ENCODE measurements at places on chromosomes 4 and X. TPM values are rescaled to one million over a fixed set of nuclear protein-coding genes. Genes with fewer than 3 reads are reported as not detected.

The C4orf50 gene
- 2.3 TPM for total RNA-seq

GRCh38 chrX:77070202-77070918, 376.8 kb upstream of the FGF16 start:
- DNase-seq: no peak
- peaks cover 5% of the 10 kb centered on the region for H3K4me1 ChIP-seq
- no peak overlapping the region for H3K4me3 ChIP-seq
- H3K27me3 ChIP-seq: no peaks in the 10 kb centered on the region
- no peak overlapping the region for H3K27ac ChIP-seq
- H3K36me3 ChIP-seq: no peaks in the 10 kb centered on the region

DNA sequence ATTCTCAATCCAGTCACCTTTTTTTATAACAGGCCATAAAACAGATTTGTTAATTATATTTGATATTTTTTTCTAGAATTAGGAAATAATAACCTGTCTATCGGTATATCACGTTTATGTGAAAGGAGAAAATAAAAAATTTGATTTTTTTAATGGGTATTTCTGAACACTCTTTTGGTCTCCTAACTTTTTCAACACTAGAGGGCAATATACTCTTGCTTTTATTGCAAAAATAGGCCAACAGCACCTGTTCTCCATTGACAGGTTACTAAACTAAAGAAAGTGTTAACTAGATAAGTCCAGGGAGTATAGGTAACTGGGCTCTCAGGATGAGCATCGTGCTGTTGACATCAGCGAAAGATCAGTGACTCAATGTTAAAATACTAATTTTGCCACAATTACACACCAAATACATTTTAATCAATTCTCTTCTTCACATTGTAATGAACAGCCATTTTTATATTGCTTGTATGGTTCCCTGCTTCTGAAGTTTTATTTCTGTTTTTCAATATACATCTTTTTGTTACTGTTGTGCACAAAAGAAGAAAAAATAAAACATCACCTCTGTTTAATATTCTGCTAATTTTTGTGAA, 22.8 kb downstream of the NDST4 start:
- no peak for DNase-seq
- H3K4me1 ChIP-seq: peaks cover 3% of the 10 kb centered on the region
- no peaks in the 10 kb centered on the region for H3K36me3 ChIP-seq

GRCh38 chr4:8127051-8127826, 31.4 kb downstream of the ABLIM2 start:
- H3K36me3 ChIP-seq: no peaks in the 10 kb centered on the region
- no peak overlapping the region for H3K4me3 ChIP-seq
- DNase-seq: no peak
- no peaks in the 10 kb centered on the region for H3K27me3 ChIP-seq

- peaks cover 13% of the 10 kb centered on the region for H3K27me3 ChIP-seq
- no peak overlapping the region for H3K4me3 ChIP-seq
- no peaks in the 10 kb centered on the region for H3K4me1 ChIP-seq
- no peak for DNase-seq
Measured at GRCh38 chr4:42806303-42806835, 86.1 kb upstream of the GRXCR1 start.

- H3K27me3 ChIP-seq: no peaks in the 10 kb centered on the region
- H3K27ac ChIP-seq: no peak overlapping the region
- H3K4me3 ChIP-seq: no peak overlapping the region
- no peaks in the 10 kb centered on the region for H3K4me1 ChIP-seq
Measured at GRCh38 chrX:3526071-3526470, 179.6 kb upstream of the MXRA5 start.

DNA sequence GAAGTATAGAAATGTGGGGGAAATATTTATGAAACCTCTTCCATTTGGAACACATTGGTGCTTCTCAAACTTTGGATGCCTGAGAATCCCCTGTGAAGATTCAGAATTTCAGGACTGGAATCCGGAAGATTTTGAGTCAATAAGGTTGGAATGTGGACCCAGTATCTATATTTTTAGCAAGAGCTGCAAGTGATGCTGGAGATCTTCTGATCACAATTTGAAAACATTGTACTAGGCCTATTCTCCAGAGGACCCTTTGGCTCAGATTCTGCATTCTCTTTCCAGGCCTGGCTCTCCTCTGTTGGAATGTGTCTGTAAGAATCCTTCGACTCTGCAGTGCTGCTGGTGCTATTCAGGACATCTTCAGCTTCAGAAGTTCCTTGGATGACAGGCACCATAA, 2.4 kb upstream of the PKD2 start:
- peaks cover 2% of the 10 kb centered on the region for H3K36me3 ChIP-seq
- H3K4me1 ChIP-seq: peaks cover 16% of the 10 kb centered on the region
- H3K27me3 ChIP-seq: no peaks in the 10 kb centered on the region
